ENCODE measurements at places on chromosomes 7 and 10. TPM values are rescaled to one million over a fixed set of nuclear protein-coding genes. Genes with fewer than 3 reads are reported as not detected.

DNA sequence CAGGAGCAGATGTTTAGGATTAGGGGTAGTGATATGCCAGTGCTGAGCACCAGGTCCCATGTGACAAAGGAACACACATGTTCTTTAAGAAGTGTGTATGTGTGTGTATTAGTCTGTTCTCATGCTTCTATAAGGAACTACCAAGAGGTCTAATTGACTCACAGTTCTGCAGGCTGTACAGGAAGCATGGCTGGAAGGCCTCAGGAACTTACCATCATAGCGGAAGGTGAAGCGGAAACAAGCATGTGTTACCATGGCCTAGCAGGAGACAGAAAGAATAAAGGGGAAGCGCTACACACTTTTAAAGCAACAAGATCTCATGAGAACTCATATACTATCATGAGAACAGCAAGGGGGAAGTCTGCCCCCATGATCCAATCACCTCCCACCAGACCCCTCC is 22.8 kb upstream of the PDZD8 start:
- DNase-seq, result no peak

GRCh38 chr7:154867068-154867467 is 135.9 kb downstream of the PAXIP1 start:
- DNase-seq, result no peak

DNA sequence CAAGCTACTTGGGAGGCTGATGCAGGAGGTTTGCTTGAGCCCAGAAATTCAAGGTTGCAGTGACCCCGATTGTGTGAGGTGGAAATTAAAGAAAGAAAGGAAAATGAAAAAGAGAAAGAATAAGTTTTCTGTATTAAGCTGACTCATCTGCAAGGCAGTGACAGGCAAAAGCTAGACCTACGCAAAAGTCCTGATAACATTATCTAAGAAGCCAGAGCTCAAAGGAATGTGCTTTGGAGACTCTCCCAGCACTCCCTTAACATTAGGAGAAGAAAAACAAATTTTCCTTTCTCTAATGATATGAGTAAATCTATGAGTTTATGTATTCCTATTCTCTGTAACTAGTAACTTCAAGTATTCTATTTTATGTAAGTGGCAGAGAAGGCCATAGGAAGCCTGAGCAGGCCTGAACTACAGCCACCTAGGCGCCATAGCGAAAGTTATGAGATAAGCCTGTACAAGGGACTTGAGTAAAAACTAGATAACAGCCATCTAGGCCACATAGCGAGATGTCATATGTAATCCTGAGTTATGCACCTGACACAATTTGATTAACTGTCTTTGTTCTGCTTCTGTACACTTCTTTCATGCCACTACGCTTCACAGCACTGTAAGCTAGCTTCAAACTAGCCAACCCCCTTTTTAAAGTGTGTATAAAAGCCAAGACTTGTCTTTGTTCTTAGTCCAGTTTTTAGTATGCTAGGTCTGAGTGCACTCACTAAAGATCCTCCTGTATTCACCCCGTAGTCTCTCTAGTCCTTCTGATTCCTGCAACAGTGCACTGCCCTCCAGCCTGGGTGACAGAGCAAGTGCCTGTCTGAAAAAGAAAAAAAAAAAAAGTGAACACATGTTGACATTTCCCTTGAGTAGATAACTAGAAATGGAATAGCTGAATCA is 9.4 kb upstream of the ZWINT start:
- no peak for DNase-seq

- DNase-seq, result no peak
Observed at GRCh38 chr7:17558558-17559332, 260.3 kb downstream of the AHR start.

The NKX1-2 gene
- polyA plus RNA-seq, result not detected

The ZNF488 gene
- polyA plus RNA-seq, result 3.6 TPM

The LIPK gene
- polyA plus RNA-seq, result not detected

The GHITM gene
- 103 TPM for polyA plus RNA-seq

The PLEKHS1 gene
- polyA plus RNA-seq, result 0.10 TPM

The BMPR1A gene
- 45.2 TPM for polyA plus RNA-seq
